ENCODE measurements at places on chromosomes 5 and 9.
A peak's percentile ranks its signal among the peaks of the same experiment; 100 is the strongest.

- DNase-seq = no peak
These were observed 110.6 kb downstream of the RAPGEF6 start for GRCh38 chr5:131524431-131524830.

DNA sequence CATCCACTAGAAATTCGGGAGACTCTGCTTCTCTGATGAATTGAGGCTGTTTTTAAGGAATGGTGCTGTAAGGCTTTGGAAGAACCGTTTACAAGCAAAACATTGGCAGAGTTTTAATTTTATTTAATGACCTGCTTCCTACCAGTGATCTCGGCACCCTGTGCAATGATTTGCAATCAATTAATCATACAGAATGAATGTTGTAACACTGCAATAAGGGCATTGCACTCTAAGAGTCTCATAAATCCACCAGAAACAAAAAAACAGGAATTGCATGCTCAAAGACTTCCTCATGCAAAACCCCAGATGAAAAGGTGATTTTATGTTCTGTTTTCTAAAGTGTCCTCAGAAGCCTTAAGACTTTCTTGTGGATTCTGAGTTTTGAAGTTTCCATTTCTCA, 295.7 kb downstream of the ARHGEF28 start:
- DNase-seq = no peak

DNA sequence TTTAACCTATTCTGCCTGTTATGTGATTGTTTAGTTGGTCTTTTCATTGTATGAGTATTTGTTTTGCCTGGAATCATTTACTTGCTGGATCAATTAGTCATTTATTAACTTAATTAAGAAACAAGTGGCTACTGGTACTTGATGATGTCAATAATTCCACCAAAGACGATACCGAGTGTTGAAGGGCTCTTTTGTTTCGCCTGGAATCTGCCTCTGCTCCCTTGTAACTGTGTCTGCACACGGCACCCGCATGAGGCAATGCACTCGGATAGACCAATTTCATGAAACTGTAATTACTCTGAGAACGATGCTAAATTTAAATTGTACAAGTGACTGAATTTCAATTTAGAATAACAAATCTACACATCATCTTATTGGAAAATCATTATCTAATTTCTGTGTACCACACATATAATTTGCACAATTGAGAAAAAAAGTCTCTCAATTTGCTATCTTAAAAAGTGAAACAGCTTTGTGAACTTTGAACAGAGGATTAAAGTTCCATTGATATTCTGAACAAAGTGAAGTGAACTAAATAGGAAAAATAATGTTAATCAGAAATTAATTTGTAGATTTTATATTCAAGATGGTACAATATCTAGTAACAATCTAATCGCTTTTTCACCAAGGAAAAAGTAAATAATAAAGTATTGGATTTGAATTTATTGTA, 143.2 kb downstream of the CTNND2 start:
- no peak for DNase-seq

DNA sequence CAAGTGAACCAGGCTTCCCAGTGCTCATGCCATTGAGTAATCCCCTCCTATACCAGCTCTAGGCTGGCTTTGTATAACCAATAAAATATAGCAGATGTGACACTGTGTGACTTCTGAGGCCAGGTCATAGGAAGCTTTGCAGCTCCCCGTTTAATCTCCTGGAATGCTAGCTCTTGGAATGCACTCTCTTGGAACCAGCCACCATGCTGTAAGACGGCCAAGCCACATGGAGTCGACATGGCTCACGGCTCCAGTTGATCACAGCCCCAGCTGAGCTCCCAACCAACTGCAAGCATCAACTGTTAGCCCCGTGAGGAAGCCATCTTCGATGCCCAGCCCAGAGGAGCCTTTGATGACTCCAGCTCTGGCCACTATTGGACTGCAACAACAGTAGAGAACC, 74.5 kb downstream of the SH3TC2 start:
- no peak for DNase-seq

DNA sequence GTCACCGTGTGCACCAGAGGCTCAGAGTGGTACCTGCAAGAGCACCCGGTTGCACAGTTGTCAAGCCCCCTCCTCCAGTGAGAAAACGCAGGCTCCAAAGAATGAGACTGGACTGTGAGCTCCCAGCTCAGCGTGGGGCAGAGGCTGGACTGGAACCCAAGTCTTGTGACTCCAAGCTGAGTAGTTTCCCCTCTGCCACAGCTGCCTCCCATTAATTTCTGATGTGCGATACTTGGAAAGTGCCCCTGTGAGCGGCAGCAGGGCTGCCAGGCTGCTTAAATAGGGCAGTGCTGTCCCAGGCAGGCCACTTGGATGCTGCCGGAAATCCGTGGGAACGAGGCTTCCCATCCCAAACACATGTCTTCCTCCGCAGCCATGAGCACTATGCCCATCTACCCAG, 62.2 kb upstream of the ANGPTL2 start:
- no peak for DNase-seq

- no peak for DNase-seq
These were observed 184.4 kb downstream of the SAXO1 start for GRCh38 chr9:18848657-18849056.

- no peak for DNase-seq
These were observed 239.4 kb downstream of the NSG2 start for GRCh38 chr5:174284873-174285272.

DNA sequence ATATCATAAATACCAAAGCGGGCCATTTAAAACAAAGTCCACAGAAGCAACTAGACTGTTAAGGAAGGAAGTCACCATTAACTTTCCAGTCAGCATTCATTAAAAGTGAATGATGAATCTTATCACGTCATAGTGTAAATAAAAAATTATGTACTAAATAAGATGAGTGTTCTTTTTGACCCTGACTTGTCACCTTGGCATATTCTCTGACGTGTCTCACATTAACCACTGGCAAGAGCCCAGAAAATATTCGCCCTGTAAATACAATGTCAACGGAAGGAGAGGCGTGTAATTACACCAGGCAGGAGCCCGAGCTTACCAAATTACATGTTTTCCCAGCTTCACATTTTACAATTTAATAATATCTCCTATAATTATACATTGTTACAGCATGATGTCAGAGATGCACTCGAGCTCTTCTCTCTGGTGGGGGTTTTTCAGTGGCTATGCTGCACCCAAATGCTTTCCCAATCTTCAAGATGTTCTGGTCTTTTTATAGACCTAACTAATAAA, 29.3 kb upstream of the UBE2QL1 start:
- no peak for DNase-seq

DNA sequence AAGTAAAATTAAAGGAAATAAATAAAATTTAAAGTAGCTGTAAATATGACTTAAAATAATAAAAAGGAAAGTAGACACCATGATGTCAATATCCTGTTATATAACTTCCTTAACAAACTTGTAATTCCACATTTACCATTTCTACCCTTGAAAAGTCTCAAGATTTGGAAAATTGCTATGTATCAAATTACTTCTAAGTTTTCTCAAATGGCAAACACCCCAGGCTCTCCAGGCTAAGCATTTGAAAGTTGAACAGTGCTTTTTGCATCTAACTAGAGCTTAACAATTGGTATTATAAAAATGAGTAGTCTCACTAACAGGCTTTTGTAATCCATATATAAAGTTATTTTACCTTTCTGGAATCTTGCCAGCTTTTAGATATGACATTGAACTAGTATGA, 41.5 kb upstream of the MACIR start:
- DNase-seq = no peak

- no peak for DNase-seq
These were observed 1.4 kb upstream of the KDM3B start for GRCh38 chr5:138351056-138351455.

- no peak for DNase-seq
These were observed 394.8 kb downstream of the CSNK1G3 start for GRCh38 chr5:123906698-123907295.

GRCh38 chr9:14768405-14769229, 46.1 kb upstream of the CER1 start:
- DNase-seq = peak; percentile 32

DNA sequence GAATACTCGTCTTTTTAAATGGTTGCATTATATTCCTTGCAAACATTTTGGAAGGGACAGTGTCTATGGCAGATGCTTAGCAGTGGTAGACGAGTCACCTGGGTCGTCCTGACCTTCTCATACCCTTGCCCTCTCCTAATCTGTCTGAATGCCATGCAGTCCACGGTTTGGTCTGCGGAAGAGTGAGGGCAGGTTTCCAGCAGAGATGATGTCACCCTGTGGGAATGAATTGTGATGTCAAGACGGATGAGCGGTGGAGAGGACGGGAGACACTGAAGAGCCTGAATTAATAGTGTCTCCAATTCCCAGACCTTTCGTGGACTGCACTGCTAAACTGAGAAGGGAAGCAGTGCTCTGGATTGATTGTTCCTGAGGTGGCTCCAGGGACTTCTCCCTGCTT, 329.0 kb upstream of the PANK3 start:
- no peak for DNase-seq

- DNase-seq = no peak
These were observed 2.1 kb downstream of the PCDHA8 start for GRCh38 chr5:140842798-140843733.

DNA sequence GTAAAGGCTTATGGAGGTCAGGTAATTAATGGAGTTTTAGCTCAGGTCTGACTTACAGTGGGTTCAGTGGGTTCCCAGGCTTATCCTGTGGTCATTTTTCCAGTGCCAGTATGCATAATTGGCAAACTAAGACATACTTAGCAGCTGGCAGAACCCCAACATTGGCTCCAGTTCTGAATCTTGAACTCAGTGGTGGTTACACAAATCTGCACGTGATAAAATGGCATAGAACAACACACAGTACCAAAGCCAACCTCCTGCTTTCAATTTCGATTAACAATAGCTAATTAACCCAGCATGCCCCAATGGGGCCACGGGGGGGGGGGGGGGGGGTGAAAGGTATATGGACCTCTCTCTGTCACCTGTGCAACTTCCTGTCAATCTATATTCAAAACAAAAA, 19.0 kb upstream of the BARX1 start:
- DNase-seq = no peak

GRCh38 chr9:129208207-129209032, 30.4 kb upstream of the IER5L start:
- DNase-seq = peak; percentile 65

- DNase-seq = no peak
These were observed 244.4 kb downstream of the FAM114A2 start for GRCh38 chr5:153794327-153794726.

GRCh38 chr5:102532123-102532522, 33.3 kb upstream of the SLCO6A1 start:
- DNase-seq = no peak

GRCh38 chr9:106287091-106287631, 575.8 kb upstream of the ZNF462 start:
- DNase-seq = no peak

GRCh38 chr5:59091965-59092364, 509.1 kb downstream of the RAB3C start:
- no peak for DNase-seq

GRCh38 chr9:965497-965896, 11.0 kb upstream of the DMRT3 start:
- no peak for DNase-seq

- no peak for DNase-seq
These were observed 34.0 kb downstream of the KLF4 start for GRCh38 chr9:107455425-107456135.

DNA sequence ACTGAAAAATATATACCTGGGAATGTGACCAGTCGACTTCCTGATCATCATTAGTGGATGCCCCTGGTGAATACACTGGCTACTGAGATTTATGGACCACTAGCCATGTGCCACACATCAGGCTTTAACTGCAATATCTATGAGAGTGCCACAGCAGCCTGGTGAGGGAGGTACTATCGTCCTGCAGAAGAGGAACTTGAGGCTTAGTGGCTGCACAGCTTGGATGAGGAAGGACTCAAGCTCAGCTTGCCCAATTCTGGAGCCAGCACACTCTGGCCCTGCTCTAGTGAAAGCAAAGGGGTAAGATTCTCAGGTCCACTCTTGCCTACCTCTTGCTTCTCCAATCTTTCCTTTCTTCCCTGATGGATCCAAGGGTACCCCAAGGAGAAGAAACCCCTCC, 129.3 kb downstream of the ENTREP1 start:
- no peak for DNase-seq

- no peak for DNase-seq
These were observed 207.0 kb upstream of the MAP3K1 start for GRCh38 chr5:56608217-56608925.

- DNase-seq = no peak
These were observed 385.5 kb upstream of the SLC30A5 start for GRCh38 chr5:68708156-68708841.

GRCh38 chr9:113873926-113874325, 2.2 kb upstream of the ZNF618 start:
- DNase-seq = no peak

DNA sequence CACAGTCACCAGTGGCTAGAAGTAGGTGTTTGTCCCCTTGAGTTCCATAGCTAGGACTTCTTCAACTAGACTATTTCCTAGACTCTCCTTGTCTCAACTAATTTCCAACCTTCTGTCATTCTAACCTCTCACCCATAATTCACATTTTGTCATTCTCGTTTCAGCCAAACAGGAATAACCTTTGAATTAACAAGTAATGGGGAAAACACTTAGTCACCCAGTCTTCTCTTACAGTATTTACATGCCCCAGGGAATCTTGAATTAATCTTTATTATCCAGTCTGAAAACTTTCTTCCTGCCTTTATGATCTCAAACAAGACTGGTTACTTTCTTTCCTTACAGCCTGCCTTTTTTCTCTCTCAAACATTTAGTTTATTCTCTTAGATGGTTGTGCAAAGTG, 63.3 kb upstream of the RUSC2 start:
- DNase-seq = no peak

GRCh38 chr5:66982470-66982869, 214.1 kb downstream of the CD180 start:
- DNase-seq = no peak

- no peak for DNase-seq
These were observed 255.5 kb downstream of the PDE4D start for GRCh38 chr5:59637884-59638580.

DNA sequence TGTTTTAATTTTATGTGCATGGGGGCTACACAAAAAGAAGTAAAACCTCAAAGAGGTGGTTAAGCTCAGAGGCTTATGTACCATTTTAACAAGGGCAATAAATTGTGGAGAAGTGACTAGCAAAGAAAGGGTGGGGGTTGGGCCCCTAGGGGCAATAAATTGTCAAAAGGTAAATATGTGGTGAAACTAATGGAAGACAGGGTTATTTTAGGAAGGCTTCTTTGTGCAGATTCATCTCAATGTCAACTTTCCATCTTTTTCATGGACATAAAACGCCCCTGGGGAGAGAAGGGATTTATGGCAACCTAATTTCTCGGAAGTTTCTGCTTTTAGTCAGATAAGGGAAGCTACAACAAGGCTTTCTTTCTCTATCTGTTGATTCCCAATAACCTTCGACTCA, 42.5 kb upstream of the GOLM1 start:
- DNase-seq = no peak

DNA sequence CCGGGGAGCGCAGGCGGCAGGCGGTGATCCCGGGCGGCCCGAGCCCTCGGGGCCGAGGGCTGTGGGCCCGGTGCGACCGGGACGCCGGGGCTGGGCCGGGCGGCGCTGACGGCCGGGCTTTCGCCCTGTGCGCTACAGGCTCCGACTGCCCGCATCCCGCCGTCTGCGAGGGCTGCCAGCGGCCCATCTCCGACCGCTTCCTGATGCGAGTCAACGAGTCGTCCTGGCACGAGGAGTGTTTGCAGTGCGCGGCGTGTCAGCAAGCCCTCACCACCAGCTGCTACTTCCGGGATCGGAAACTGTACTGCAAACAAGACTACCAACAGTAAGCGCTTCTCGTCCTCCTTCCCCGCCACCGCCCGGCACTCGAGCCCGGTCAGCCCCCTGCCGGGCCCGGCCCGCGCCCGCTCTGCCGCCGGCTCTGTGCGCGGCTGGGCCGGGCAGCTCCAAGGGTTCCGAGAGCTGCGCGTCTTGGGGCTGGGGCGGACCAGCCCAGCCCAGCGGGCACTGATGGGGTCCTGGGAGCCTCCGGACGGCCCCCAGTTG, 1.6 kb downstream of the LMX1B start:
- peak; percentile 50 for DNase-seq
